ENCODE measurements at places on chromosomes 11 and 22.

- no peak for DNase-seq
Measured at GRCh38 chr11:61039916-61040315, 62.4 kb upstream of the CD5 start.

DNA sequence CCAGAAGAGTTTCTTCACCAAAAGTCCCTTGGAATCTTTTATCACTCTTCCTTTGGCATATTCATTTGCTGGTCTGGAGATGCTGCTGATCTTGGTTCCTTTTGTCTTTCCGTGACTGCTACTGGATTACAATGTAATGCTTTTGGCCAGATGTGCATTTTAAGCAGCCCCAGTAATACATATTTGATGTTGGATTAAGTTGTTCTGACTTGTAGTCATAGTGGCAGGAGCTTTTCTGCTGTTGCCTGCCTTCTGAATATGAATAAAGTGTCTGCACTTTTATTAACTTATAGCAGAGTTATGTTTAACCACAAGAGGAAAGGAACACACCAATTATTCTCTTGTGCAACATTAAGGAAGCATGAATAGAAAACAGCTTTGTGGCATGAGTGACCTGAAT lies 360.0 kb upstream of the DDI1 start:
- no peak for DNase-seq

DNA sequence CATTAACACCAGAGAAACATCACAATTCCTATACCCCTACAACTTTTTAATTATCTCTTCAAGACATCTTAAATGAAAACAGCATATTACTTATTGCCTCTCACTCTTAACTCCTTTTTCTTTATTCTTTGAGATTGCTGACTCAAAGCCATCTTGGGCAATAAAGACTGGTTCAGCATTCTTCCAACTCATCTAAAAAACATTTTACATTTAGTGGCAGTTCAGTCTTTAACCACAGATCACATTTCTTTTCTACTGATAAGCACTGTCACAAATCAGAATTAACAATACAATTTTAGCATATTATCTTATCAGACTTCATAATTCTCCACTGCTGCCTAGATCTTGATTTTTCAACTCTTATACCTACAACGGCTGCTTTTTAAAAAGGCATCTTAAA lies 34.0 kb downstream of the SIK3 start:
- DNase-seq = no peak

DNA sequence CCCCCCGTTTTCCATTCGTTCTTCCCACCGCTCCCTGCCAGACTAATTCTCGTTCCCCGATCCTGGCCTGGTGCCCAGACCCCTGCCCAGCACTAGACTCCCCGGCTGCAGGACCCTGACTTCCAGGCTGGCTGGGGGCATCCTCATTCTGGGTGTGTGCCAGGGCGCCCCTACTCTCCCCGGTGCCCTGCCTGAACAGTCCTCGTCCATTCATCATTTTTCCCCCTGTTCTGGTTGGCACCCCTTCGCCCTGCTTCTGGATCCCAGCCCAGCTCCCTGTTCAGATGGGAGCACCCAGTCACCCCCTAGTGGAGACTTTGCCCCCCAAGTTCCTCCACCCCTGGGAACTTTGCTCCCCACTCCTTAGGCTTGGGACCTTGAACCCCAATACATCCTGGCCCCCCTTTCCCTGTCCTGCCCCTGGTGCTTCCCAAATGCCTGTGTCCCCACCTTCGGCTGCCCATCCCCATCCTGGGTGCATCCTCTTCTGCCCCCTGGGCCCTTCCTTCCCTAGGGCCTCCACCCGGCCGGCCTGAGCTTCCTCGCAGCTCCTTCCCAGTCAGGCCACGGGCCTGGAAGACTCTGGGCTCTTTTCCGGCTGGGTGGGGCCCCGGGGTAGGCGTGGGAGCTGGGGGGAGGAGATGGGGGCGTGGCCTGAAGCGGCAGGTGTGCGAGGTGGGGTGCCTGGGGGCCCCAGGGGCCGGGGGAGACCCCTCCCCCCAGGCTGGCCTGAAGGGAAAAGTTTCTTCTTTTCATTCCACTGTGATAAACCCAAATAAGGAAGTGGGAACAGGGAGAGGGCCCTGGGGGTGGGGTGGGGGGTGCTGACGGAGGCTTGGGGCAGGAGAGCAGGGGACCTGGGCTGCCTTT lies 908 bp downstream of the PLCB3 start:
- no peak for DNase-seq

GRCh38 chr11:60321051-60321450 lies 6.0 kb upstream of the MS4A6E start:
- DNase-seq = no peak

- no peak for DNase-seq
Measured at GRCh38 chr22:39221999-39222686, 22.6 kb downstream of the PDGFB start.

GRCh38 chr11:115652496-115652895 lies 148.3 kb upstream of the CADM1 start:
- DNase-seq = no peak

DNA sequence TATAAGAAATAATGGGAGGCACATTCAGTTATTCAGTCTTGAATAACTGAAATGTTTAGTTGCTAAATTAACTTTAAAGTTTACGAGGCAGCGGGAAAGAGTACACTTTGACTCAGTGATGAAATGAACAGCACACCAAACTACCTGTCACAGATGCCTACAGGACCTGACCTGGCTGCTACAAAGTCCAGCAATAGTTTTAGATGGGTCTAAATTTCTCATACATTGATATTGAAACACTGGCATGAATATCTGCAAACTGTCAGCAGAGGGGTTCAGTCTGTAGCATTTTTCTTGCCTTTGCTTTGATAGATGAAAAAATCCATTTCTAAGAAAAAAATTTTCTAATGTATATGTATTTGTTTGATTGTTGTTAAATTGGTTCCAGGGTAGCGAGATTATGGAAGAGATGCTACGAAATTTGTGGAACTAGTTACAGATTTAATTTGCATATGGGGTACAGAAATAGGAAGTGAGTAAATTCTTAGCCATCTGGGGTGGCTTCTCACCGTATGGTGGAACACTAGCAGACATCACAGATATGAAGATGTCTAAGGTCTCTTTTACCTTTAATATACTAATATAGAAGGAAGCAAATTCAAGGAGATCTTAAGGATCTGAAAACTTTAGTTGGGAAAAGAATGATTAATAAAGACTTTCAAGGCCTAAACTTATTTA lies 20.8 kb upstream of the GAB2 start:
- DNase-seq = no peak

- DNase-seq = peak; percentile 15
Measured at GRCh38 chr22:26851125-26851524, 193.7 kb downstream of the MIAT start.

GRCh38 chr11:13352711-13353110 lies 75.1 kb downstream of the BMAL1 start:
- DNase-seq = no peak

DNA sequence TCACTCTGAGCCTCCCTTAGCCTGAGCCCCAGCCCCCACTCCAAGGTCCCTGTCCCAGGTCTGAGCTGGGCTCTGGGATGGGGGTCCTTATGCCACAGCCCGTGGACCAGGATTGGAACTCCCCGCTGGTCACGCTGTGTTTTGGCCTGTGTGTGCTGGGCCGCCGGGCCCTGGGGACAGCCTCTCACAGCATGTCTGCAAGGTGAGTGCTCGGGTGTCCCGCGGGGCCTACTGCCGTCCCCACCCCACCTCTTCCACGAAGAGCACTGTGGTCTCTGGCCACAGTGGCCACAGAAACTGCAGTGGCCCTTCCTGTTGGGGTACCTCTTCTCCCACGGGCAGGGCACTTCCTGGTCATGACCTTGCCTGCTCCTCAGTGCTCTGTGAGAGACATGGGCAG lies 3.5 kb upstream of the SIPA1 start:
- DNase-seq = no peak

DNA sequence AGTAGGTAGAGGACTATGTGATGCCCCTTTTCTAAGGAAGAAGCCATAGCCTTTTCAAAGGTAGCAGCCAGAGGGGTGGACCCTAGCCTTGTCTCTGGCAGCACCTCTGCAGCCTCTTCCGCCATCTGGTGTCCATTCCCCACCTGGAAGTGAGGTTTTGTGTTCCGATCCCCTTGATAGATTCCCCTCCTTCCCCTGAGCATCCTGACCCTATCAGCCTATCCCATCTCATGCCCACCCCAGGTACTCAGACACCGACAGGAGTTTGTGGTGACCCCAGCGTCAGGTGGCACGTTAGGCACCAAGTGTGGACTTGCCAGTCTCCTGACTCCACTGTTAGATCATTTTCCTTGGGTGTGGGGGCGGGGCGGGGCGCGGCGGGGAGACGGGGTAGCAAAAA lies 398 bp upstream of the FAM89B start:
- DNase-seq = no peak

DNA sequence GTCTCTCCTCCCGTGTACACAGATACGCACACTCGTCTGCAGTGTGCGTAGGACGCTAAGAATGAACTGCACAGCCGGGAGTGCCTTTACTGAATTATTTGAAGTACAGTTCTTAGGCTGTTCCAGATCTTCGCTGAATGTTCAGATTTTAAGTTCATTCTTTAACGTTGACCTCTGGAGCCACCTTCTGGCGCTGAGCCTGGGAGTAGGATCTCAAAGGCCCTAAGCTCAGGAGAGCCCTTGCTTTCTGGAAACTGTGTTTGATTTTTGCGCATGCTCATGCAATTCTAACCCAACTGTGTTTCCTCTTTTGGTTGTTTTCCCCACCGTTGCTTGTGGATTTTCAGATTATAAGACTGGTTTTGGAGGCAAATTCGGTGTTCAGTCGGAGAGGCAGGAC lies 22.8 kb downstream of the CTTN start:
- no peak for DNase-seq

DNA sequence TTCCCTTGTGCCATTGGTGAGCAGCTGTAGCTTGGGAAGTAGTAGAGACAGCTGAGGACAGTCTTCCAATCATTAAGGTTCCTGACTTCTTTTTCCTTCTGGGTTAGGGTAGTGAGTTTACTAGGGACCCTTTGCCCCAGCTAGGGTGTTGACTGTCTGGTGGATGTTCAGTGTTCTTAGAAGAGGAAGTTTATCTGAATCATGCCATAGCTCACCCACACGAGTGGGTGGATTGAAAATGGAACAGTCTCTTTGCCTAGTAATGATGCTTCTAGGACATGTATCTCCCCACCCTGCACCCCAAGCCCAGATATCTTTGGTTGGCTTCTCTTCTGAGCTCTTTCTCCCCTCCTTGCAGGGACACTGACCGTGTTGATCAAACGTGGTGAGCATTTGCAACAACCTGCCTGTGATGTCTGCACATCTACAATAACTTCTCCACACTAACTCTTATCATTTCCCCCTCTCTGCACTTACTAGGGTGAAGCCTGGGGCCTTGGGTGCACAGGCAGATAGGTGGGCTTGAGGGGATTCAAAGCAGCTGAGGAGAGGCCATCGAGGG lies 57.1 kb upstream of the HORMAD2 start:
- DNase-seq = no peak
